Upper lobe of right lung (tissue), 1 donor: ENCODE measurements at places on chromosomes 16 and 17. TPM values are rescaled to one million over a fixed set of nuclear protein-coding genes. Genes with fewer than 3 reads are reported as not detected.

Gene SLC12A3
- not detected for total RNA-seq

DNA sequence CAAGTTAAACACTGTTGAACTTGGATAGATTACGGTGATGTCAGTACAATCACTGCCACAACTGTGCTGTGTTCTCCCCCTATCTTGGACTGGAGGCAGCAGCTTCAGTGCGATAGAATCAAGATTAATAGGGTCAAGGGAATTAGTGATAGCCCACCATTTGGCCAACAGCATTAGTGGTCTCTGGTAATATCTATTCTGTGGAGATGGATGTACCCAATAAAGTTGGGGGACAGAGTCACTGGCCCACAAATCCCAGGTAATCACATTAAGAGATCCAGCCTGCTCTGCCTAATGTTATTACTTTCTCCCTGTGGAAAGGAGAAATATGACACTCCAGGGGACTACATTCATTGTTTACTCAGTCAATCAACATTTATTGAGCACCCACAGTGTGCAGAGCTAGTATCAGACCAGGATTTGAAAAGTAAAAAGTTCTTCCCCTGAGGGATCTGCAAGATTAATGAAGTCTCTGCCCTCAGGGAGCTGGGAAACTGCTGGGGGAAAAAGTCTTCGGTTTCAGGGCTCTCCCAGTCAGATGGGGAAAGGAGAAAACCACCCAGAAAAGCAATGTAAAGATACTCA is 23.6 kb upstream of the ATP5MC1 start:
- H3K27ac ChIP-seq, result no peak overlapping the region
- no peak overlapping the region for H3K4me3 ChIP-seq
- no peaks in the 10 kb centered on the region for H3K27me3 ChIP-seq
- no peak for DNase-seq
- H3K36me3 ChIP-seq, result peaks cover 23% of the 10 kb centered on the region
- peaks cover 20% of the 10 kb centered on the region for H3K4me1 ChIP-seq

- no peaks in the 10 kb centered on the region for H3K36me3 ChIP-seq
- peaks cover 10% of the 10 kb centered on the region for H3K27me3 ChIP-seq
- no peaks in the 10 kb centered on the region for H3K4me1 ChIP-seq
- no peak overlapping the region for H3K27ac ChIP-seq
These were observed 4.9 kb downstream of the FBXO39 start for GRCh38 chr17:6780886-6781285.

DNA sequence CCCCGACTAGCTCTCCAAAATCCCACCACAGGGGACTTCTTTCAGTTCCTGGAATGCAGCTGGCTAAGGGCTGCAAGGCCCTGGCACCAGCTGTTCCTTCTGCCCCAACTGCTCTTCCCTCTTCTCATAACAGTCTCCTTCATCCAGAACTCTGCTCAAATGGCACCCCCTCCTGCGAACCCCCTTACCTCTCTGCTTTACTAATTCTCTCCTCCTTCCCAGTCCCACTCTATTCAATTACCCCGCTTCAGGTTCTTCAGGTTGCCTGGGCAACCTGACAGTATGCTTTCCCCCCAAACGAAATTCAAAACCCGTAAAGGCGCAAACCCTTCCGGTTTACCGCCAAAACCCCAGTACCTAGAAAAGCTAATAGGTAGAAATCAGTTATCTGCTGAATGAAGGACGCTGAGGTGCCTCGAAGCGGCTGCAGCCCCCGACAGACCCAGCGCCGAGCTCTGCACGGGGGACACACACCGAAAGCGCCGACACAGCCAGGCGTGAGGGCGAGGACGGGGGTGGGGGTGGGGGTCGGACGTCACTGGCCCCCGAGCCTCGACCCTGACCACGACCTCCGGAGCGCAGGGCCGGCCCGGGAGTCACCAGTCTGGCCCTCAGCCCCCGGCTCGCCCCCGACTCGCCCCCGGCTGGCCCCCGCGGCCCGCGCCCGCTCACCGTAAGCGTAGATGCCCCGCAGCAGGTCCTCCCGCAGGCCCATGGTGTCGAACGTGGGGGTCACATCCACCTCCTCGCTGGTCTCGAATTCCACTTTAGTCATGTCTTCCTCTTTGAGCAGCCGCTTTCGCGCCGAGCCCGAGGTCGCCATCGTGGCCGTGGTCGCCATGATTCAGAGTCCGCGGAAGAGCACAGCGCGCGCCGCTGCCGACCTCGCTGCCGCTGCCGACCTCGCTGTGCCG is 550 bp downstream of the EIF4A3 start:
- peak overlapping the region; percentile 78 for H3K4me3 ChIP-seq
- DNase-seq, result no peak
- peaks cover 26% of the 10 kb centered on the region for H3K4me1 ChIP-seq
- no peaks in the 10 kb centered on the region for H3K27me3 ChIP-seq
